Stimulated activated CD4-positive, alpha-beta T cell treated with anti-CD3 and anti-CD28 coated beads, TNF-alpha, amount 100 ng/mL, for 48 hours (primary cell): ENCODE measurements at places on chromosomes 3 and 15.

DNA sequence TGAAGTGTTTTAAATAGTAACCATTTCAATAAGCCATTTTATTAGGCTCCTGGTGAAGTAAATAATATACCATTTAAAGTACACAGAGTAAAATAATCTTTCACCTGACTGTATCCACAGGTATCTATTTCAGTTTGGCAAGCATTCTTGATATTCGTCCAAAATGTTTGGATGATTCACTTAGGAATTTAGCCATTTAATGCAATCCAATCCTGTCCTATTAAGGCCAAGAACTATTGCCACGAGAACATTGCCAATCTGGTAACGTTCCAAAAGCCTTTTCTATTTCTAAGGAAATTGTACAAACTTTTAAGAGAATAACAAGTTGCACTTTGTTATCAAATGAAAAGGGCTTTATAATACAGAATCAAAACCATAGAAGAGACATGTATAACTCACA, 209.8 kb upstream of the THRB start:
- DNase-seq = no peak

DNA sequence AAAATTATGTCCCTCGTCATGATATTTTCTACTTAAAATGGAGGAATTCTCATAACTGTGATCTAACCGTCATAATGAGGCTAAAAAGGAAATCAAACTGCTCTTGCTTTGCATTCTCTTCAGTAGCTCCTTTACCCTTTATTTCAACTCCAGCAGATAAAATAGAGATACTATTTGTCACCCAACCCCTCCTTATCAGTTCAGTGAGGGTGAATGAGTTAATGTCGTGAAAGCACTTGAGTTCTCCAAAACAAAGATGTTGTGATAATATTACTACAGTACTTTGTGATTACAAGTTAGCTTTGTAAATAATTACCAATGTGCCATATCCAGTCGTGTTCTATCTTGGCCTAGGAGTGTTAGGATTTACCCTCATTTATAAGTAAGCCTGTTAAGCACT, 63.4 kb upstream of the ANKRD28 start:
- no peak for DNase-seq

DNA sequence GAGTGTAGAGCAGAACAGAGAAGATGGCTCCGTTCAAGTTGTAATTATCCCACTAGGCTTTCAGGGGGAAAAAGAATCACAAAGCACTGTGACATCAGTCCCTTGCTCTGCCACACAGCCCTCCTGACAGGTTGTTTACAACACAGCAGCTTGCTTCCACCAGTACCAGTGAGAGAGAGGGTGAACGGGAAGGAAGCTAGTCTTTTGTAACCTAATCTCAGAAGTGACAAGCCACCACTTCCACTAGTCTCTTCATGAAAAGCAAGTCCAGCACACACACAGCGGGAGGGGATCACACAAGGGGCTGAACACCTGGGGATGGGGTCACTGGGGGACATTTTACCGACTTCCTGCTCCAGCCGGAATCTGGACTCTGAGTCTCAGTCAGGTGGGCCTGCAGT, 86.3 kb downstream of the FAM81A start:
- DNase-seq = no peak

- DNase-seq = no peak
Observed at GRCh38 chr3:156216852-156217251, 96.5 kb downstream of the KCNAB1 start.

- no peak for DNase-seq
Observed at GRCh38 chr3:102230057-102230456, 204.8 kb upstream of the ZPLD1 start.

- DNase-seq = no peak
Observed at GRCh38 chr3:160831401-160831800, 75.4 kb downstream of the PPM1L start.

DNA sequence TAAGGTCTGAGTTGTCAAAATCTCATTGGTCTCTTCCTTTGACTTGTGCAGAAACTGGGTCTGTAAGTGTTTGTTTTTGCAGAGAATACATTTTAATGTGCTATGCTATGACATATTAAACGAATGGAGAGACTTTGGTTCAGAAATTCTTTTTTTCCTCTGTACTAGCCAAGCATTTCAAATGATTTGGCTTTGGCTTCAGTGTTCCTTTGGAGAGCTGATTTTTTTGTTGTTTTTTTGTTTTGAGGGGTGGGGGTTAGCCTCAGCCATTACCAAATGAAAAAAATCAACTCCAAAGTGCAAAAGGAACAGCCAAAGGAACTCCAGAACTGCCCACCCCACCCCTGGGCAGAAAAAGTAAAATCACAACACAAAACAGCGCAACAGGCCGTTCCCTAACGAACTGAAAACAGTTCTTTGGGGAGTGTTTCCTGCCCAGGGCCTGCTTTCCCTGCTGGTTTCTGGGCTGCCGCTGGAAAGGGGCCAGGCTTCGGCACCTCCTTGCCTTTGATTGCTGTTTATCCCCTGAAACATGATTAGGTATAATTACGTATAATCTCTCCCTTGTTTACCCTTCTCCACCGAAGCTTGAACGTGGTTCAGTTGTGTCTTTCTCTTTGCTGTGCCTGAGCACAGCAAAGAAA, 57.6 kb upstream of the NEO1 start:
- DNase-seq = no peak

DNA sequence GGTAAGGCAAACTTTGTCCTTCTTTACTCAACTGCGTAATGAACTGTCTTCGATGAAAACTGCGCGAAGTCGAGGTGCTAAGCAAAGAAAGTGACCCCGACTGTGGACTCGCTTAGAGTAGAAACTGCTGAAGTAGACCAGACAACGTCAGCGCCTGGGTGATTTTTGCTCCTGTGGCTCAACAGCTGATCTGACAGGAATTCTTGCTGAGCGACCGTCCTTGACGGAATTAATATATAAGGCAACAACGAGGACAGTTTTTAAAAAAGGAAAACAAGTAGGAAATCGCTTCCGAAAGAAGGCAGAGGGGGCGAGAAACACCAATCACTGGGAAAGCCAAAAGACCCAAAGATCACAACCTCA, 541 bp downstream of the RPS27L start:
- no peak for DNase-seq

DNA sequence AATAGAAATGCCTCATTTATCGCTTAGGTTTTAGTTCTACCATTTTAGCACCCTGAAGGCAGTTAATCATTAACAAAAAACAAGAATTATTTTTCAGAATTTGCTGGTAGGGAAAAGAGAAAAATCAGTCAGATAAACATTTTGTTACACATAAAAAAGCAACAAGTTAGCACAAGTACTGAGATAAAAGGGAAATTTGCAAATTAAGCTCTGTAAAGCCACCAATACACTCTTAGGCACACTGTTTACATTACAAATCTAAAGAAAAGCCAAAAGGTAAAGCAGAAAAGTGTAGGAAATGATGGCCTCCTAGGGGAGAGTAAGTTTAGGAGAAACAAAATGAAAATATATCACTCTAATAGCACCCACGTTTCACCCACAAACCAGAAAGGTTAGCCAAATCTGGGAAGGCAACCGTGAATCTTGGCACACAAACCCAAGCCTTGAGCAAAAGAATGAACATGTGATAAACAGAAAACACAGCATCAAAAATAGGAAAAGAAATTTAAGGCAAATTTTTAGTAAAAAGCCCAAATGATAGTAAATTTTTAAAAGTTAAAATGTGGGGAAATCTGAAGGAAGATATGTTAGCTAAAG, 1.6 kb upstream of the SATB1 start:
- no peak for DNase-seq

DNA sequence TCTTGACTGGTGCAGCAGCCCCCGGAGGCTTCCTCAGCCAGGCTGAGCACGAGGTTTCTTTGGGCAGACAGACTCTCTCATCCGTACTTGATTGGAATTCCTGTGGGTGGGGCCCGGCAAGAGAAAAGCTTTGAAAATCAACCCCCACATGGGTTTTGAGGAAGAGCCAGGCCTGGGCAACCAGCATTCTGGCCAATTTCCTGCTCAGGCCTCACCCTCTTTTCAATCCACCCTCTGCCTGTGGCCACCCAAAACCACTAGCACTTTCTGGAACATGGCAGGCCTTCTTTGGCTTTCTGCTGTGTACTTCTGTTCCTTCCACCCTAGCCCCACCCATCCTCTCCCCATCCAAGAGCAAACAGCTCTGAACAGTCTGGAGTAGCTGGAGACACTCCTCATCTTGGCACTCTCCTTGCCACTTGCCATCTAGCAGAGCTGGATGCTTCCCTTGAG, 5.9 kb downstream of the MYO5C start:
- DNase-seq = no peak

DNA sequence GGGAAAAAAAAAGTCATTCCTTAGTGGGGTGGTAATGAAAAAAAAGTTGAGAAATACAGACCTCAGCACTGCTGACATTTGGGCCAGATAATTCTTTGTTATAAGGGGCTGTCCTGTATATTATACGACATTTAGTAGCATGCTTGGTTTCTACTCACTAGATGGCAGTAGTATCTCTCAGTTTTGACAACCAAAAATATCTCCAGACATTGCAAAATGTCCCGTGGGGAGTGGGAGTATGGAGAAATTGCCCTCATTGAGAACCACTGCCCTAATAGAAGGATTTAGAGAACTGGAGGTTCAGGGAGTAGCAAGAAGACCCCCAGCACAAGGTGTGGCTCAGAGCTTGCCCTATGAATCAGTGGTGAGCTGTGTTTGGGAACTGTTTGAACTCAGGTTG, 28.6 kb upstream of the TEX264 start:
- no peak for DNase-seq

DNA sequence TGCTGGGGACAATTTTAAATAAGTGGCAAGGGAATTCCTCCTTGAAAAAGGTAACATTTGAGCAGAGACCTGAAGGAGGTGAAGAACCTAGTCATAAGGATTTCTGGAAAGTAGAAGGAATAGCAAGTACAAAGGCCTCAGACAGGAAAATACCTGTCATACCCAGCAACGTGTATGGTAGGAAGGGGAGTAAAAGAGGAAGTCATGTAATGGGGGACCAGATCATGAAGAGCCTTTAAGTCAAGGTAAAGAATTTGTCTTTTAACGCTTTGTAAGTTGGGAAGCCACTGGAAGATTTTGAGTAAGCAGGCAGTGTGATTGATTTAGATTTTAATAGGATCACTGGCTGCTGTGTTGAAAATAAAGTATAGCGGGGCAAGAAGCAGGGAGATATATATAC, 43.4 kb upstream of the FAH start:
- no peak for DNase-seq

DNA sequence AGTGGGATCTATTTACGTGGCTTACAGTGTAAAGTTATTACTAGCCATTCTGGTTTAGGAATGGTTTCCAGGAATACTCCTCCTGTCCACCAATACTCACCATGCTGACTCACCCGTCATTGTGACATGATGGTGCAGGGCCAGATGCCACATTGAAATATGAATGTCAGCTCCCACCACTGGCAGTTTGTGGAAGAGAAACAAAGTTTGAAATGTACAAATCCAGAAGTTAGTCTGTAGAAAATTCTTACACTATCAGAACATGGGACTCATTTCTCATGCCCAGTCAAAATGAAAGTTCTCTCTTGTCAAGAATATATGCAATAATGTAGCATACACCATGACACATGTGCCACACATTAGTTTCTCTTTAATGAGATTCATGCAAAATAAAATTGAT, 14.4 kb upstream of the TSPAN3 start:
- DNase-seq = no peak

- DNase-seq = no peak
Observed at GRCh38 chr3:58839187-58839586, 172.6 kb upstream of the FAM3D start.

DNA sequence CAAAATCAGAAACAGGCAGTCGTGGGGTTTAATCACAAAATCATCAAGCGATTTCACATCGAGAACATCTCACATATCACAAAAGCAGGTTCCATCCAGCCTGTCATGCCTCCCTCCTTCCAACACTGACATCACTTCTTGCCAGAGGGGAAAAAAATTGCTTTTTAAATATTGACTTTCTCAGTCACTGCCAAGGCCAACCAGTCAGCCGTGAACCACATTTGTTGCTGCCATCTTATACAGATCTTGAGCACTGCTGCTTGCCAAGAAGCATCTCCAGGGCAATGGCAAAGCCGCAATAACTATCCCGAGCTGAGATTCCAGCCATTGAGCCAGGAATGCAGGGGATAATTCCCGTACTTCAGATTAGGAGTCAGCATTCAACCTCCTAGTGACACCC, 174.6 kb downstream of the ANXA2 start:
- no peak for DNase-seq

DNA sequence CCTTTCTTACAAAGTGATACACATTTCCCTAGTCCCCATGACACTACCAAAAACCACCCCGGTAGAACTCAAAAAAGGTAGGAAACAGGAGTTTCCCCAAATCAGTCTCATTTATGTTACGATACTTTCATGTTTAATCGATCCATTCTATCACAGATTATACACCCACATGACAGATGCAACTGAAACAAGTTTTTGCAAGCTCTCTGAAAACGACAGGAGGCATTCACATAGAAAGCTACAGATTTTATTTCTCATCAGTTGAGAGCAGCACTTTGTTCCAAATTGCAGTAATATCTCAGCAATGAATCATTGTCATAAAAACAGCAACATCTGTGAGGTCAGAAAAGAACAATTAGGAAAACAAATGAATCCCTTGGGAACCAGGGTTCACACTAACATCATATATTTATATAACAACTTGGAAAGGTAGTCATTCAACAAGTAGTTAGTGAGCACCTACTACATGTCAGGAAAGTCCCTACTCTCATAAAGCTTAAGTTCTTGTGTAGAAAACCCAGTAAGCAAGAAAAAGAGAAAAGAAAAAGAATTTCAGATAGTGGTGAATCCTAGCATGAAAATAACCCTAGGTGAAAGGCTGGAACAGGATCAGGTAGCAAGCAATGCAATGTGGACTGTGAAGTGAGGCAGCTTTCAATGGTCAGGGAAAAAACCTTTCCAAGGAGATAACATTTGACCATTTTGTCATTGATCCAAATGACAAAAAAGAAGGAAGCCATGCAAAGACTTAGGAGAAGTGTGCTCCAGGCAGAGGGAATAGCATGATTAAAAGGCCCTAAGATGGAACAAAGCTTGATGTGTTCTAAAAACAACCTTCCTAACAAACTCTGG, 8.3 kb downstream of the PLD1 start:
- DNase-seq = no peak

DNA sequence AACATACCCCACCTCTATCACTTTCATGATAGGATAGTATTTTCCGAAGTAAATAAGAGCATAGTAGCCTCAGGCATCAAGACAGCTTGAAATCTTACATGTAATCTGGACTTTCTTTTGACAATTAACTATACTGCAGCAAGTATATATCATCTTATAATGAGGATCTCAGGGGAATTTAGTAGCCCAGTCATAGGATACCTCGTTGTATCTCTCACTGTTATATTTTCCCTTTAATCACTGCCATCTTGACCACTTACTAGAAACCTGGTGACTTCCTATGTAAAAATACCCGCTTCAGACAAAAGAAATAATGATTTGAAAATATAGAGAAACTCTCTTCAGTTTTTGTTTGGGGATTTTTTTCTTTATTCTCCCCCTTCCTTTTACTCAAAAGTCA, 88.2 kb downstream of the SERPINI1 start:
- DNase-seq = no peak

DNA sequence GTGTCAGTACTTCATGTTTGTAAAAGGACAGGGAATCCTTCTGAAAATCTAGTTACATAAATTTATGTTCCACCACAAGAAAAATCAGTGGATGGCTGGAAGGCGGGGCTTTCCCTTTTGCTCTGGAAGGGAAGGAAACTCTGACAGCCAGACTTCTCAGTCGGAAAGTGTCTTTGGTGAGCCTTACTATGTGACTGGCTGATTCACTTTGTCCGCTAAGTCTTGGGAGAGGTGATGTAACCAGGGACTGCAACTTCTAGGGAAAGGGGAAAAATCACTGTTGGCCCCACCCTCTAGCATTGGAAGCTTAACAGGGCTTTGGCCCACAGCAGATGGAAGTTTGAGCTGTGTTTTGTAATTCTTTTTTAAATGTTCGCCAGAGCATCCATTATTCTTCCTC, 281.4 kb upstream of the CTDSPL start:
- no peak for DNase-seq
